ENCODE measurements at places on chromosomes 1 and 21. TPM values are rescaled to one million over a fixed set of nuclear protein-coding genes. Genes with fewer than 3 reads are reported as not detected.

The SNX7 gene
- 80.3 TPM for total RNA-seq

The KCNE2 gene
- not detected for total RNA-seq

The SYF2 gene
- total RNA-seq = 44.7 TPM

The KCNK1 gene
- 2.9 TPM for total RNA-seq

The DCST1 gene
- total RNA-seq = not detected

All from fibroblast of the aortic adventitia (primary cell).